ENCODE measurements at places on chromosomes 7 and 10.

DNA sequence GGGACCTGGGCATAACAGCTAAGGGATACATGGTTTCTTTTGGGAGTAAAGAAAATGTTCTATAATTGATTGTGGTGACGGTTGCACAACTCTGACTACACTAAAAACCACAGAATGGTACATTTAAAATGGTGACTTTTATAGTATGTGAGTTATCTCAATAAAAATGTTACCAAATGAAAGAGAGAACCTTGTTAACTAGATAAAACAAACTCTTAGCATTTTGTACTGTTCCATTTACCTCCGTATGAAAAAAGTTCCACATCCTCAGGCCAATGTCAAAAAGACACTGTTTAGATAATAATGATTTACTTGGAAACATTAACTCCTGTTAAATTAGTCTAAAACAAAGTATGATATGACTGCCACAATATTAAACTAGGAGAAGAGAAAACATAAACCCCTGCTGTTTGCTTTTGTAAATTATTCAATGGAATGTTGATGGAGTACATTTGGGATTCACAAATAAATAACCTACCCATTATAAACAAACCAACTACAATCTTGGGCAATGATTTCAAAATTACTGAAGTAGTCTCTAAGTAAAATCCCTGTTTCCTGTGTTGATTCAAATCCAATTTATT lies 60.7 kb downstream of the SMURF1 start:
- DNase-seq = no peak

- no peak for DNase-seq
These were observed 33.9 kb downstream of the STRIP2 start for GRCh38 chr7:129468087-129468486.

DNA sequence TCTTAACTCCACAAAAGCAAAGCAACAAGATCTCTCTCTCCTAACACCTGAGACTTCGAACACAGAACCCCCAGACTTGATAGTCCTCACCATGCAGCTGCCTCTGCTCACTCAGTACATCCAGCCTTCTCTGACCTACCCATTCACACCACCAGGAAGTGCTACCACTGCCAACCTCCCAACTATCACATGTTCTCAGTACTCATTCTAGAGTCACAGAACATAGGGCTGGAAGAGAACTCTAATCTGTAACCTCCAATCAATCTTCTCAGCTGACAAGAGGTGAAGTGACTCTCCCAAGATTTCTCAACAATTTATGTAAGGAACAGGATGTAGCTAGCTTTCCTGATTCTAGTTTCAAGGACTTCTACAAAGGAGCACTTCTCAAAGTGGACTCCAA lies 3.8 kb downstream of the NUDCD3 start:
- no peak for DNase-seq

DNA sequence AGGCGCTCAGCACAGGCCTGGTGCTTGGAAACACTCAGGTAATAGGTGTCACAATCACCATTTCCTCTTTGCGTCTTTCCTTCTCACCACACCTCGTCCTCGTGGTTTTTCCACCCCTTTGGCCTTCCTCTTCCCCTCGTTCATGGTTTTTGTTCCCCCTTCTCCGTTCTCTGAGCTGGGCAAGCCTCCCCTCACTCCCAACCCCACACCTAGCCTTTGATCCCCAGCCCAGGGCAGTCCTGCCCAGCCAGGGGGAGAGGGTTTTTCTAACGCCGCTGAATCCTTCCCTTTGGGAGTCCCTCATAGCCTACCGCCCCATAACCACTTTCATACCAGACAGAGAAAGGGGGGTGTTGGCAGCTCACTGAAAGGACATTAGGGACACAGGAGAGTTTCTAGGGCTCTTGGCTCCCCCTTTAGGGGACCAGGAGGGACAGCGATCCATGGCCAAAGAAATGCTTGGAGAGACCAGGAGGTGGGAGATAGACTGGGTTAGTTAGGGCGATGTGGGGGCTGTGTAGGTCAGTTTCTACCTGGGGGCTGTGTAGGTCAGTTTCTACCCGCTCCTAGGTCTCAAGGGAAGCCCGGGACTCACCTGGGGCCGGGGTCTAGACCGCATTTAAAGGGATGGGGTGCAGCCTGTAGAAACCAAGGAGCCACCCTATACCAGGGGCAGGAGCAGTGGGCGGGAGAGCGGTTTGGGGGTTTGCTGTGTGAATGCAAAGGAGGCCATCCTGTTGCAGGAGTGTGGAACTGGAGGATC lies 1.4 kb downstream of the EPHB4 start:
- DNase-seq = no peak

DNA sequence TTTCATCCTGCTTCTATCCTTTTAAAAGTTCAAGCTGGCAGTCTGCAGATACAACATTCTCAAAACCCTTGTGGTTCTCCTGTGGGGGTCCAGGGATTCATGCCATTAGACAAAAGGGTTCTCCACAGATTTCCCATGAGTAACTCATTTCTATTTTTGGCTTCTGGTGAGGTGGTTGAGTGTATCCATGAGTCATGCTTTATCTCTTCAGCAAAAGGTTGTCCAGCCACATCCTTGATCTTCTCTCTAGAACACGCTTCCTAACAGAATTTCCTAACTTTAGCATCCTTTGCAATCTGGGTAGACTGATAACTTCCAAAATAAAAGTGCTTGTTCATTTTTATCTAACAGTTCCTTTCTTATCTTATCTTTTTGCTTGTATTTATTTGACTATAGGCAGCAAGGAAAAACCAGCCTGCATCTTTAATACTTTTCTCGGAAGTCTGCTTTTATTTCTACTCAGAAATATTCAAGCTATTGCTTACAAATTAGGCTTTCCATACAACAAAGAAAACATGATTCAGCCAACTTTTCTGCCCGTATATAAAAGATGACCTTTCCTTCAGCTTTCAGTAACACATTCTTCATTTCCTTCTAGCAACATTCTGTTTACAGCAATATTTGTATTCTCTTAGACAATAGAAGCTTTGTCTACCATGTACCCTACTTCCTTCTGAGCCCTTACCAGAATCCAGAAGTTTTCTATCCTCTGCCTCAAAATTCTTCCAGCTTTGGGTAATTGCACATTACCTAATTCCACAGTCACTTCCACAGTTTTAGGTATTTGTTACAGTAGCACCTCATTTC lies 79.3 kb upstream of the IL6 start:
- no peak for DNase-seq

DNA sequence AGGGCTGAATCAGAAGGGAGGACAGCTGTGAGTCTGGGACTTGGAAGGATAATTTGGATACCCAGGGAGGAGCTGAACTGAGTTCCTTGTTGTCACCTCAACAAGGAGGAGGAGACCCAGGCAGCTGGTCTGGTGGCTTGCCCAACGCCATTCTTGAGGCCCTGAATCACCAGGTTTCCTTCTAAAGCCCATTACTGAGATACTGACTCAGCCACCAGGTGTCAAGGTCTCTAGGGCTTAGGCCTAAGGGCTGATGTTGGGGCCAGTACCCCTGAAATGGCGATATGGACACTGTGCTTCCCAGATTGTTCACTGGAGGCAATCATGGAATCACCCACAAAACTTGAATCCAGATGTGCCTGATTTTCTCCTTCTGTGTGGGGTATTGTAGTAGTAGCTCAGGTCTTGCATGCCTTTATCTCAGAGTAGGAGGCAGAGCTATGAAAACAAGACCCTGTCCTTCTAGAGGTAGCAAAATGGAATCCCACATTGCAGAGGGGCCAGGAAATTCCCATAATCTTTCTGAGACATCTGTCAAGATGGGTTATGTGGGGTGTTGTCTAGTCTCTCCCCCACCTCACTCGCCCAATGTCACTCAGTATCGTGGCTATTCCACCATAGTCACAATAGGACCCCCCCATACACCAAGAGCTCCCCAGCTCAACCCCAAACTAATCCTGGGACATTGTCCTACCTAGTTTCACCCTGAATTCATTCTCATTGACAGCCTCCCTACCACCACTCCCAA lies 1.8 kb upstream of the ATG9B start:
- DNase-seq = no peak

GRCh38 chr7:140383954-140384713 lies 14.2 kb downstream of the SLC37A3 start:
- no peak for DNase-seq

GRCh38 chr7:115478426-115478825 lies 552.1 kb downstream of the TFEC start:
- no peak for DNase-seq

- no peak for DNase-seq
These were observed 55.5 kb upstream of the ADGRA1 start for GRCh38 chr10:133032231-133032630.

DNA sequence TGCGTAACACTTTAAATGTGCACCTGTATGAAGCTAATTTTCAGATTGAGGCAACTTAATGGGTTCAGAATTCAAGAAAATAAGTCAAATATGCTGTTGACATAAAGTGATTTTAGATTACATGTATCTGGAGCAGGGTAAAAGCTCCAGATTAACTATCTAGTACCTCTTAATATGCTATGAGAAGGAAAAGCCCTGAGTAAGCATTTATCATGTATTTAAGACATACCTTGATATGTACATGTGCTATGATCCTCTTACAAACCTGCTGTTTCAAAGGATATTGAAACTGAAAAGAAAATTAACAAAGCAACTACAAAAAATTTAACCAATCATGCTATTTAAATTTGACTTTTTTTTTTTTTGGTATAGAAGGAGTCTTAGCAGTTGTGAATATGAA lies 4.5 kb downstream of the SPAG6 start:
- no peak for DNase-seq
